Sigmoid colon (tissue), 7 donors: ENCODE measurements at places on chromosomes 7 and 10. TPM values are rescaled to one million over a fixed set of nuclear protein-coding genes. Genes with fewer than 3 reads are reported as not detected.

DNA sequence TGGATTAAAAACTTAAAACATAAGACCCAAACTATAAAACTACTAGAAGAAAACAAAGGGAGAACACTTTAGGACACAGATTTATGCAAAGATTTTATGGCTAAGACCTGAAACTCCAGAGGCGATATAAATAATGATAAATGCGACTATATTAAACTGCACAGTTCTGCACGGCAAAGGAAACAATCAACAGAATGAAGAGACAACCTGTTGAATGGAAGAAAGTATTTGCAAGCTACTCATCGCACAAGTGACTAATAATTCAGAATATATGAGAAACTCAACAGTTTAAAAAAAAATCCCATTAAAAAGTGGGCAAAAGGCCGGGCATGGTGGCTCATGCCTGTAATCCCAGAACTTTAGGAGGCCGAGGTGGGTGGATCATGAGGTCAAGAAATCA lies 73.6 kb downstream of the JMJD1C start:
- DNase-seq = no peak

H2BK1 gene
- not detected for polyA plus RNA-seq

ACTL6B gene
- polyA plus RNA-seq = not detected

DNA sequence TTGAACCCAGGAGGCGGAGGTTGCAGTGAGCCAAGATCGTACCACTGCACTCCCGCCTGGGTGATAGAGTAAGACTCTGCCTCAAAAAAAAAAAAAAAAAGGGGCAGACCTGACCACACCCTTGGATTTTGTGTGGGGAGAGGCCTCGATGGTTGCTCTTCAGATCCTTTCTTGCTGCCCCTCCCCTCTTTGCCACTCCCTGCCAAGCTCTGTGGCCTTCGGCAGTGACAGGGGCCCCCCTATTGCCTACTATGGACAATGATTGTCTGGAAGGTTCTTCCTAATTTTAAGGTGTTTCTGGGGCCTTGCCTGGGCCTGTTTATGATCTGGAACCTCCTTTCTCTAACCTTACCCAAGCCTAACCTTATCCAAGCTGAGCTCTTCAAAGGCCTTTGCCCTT lies 795 bp downstream of the PRF1 start:
- no peak for DNase-seq

- DNase-seq = no peak
Observed at GRCh38 chr7:135185471-135186260, 15.2 kb upstream of the CYREN start.

DNA sequence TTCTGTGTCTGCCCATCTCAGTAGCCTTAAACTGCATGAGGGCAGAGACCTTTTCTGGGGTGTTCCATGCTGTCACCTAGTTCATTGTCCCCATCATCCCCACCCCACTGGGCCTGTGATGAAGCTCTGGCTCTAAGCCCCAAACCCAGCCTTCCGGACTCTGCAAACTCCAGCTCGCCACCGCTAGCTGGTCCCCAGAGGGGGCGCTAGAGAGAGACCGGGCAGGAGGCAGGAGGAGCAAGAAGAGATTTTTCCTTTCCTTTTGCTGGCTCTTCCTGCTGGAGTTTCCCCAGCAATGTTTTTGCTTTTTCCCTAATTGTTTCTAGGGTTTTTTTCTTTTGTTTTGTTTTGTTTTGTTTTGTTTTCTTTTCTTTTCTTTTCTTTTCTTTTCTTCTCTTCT lies 234.4 kb downstream of the TEX36 start:
- DNase-seq = no peak

DNA sequence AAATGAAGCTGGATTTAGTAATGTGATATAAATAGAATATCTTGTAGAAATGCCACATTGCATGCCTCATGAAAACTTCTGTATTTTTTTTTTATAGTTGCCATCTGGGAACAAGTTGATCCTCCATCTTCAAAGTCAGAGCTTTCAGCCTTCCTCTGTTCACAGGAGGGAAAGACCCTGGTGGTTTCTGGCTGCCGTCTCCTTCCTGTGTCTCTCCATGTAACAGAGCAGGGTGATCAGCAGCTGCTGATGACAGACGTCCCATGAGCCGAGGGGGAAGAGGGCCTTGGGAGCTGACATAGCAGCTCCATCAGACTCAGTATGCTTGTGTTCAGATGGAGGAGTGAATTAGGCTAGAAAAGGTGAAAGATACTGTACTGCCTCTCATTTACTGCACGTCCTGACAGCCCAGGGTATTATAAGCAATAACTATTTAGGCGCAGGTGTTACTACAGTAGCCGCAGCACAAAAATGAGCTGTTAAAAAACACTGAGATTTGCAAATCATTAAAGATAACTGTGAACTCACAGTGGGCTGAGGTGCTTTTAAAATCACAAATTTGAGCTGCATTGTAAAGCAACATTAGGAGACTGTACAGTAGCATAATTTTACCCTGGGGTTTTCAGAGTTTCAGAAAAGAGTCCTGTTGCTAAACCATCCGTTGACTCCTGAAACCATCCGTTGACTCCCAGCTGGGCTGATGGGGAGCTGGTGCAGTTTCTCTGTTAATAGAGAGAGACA lies 103.3 kb downstream of the CFAP58 start:
- DNase-seq = no peak

GRCh38 chr7:134174795-134175261 lies 47.7 kb downstream of the LRGUK start:
- DNase-seq = no peak

SCIN gene
- 54.1 TPM for polyA plus RNA-seq

DNA sequence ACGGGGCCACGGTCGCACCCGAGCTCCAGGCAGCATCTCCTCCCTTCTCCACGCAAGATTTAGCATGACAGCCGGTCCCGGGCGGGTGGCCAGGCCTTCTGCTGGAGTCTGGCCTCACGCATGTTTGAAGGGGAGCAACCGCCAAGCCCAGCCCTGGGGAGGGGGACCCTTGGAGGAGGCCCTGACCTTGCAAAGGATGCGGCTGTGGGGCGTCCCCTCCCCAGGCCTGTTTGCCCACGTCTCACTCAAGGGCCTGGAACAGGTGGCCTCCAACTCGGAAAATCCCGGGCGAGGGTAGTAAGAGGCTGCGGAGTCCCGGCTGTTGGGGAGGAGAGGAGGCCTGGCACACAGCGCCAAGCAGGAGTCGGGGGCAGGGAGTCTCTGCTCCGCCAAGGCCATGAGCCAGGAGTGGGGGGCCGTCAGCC lies 50.6 kb upstream of the DPYSL4 start:
- peak; percentile 59 for DNase-seq

DNA sequence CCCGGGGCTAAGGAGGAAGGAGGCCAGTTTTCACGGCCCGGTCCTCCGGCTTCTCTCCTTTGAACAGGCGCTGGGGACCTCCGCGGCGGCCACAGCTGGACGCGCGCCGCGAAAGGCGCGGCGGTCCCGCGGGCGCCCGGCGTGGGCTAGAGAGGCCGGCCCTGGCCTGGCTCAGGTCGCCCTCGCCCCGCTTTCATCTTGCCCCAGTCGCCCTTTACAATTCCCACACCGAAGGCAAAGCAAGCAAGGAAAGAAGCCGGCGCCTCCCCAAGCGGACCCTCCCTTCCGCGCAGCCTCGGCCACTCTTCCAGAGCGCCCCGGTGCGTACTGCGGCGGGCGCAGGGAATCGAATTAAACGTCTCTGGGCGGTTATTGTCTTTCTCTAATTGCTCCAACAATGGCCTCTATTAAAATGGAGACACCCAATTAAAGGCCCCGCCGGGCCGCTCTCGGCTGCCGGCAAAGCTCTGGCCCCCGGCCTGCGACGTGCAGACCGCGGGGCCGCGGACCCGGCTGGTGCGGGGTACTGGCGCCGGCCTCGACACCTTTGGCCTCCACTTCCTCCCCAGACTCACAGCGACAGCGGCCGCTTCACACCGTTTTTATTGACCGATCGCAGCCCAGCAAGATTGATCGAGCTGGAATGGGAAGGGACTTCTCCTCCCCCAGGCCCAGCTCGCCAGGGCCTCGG lies 4.5 kb upstream of the GATA3 start:
- no peak for DNase-seq

CFAP69 gene
- 1.2 TPM for polyA plus RNA-seq

DNA sequence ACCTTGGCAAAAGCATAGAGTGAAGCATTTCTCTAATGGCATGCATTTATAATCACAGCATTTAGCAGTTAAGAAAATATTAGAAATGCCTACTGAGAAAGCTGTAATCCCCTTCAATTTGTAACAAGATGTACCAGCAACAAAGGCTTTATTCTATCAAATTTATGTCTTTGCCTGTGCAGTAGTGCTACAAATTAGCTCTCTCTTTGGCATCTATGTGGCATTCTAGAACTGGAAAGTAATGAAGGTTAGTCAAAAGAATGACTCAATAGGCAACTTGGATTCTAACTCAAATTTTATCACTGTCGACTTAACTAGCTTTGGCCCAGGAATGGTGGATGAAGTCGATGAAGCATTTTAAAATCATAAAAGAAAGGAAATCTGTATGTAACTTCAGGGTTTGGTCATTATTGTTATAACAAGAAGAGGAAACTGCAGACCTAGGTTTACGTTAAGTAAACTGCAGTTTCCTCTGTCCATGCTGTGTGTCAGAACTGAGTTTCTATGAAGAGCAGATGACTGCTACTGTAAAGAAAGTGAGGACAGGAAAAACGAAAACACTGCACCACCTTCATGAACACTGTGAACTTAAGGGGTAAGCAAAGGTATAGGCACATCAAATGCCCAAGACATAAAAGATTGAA lies 140.0 kb downstream of the RAPGEF5 start:
- no peak for DNase-seq

DNA sequence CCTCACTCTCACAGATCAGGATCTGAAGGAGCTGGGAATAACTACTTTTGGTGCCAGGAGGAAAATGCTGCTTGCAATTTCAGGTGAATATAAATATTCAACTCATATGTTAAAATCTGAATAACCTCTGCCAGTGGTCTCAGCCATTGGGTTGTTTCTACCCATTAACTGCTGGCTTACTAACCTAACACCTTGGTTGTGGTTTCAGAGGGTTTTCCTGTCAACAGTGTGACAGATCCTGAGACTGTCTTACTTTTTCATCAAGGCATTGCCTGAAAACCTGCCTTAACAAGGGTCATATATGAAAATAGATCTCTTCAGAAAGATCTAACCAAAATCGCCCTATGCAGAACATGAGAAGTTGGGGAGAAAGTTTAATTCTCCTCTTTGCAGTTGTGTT lies 307.7 kb downstream of the BICC1 start:
- DNase-seq = no peak

- peak; percentile 68 for DNase-seq
Observed at GRCh38 chr7:100678291-100678984, 4.9 kb downstream of the GNB2 start.

- no peak for DNase-seq
Observed at GRCh38 chr10:115814542-115814941, 458.5 kb downstream of the GFRA1 start.

GRCh38 chr7:73652541-73652949 lies 15.1 kb upstream of the VPS37D start:
- no peak for DNase-seq

WDFY4 gene
- 1.2 TPM for polyA plus RNA-seq

ZFAND4 gene
- 4.2 TPM for polyA plus RNA-seq

GRCh38 chr10:95408983-95409873 lies 118.4 kb upstream of the PDLIM1 start:
- no peak for DNase-seq

- peak; percentile 72 for DNase-seq
Observed at GRCh38 chr7:127392182-127392565, 334 bp downstream of the ZNF800 start.
